ENCODE measurements at places on chromosomes 7 and 10.
A peak's percentile ranks its signal among the peaks of the same experiment; 100 is the strongest.

DNA sequence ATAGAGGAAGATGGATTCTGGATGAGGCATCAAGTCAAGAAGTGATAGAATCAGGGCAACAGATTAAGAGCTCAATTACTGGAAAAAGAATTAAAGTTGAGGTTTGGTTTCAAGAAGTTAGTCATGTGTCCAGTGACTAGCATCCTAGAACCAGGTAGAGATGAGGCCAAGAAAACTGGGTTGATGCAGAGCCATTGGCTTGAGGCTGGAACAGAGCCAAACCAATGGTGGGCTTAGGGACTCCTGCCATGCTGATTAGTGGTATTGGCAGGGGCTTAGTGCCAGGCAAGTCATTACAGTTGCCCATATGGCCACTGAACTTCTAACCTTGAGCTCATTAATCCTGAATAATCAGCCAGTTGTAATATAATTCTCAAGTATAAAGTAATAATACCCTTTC lies 18.5 kb downstream of the ZNF277 start:
- no peak for DNase-seq

GRCh38 chr10:45433716-45434469 lies 59.9 kb downstream of the ALOX5 start:
- DNase-seq: no peak

DNA sequence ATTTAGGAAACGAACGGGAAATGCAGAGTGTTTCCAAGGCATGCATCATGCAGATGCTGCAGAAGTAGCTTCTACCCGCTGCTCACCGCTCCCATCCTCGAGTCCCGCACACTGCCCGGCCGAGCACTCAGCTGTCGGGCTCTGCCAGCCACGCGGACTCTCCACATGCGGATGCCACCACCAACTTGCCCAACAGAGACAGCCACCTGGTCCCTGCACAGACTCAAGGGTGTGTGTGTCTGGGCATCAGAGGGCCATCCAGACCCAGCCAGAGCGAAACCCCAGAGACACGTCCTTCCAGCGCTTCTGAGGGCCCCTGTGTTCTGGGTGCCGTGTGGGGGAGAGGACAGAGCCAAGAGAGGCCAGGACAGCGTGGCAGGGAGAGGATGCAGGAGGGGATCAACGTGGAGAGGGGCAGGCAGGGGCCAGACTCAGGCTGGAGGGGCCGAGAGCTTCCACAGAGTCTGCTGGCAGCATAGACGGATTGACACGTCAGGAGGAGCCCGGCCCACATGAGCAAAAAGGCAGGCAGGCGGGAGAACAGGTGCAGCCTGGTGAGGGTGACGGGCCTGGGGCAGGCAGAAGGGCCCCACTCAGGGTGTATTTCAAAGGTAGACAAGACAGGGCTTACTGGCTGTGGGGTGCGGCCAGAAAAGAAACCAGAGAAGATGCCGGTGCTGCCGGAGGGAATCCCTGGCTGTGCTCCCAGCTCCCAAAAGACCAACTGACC lies 18.3 kb downstream of the GPER1 start:
- DNase-seq: peak; percentile 60

DNA sequence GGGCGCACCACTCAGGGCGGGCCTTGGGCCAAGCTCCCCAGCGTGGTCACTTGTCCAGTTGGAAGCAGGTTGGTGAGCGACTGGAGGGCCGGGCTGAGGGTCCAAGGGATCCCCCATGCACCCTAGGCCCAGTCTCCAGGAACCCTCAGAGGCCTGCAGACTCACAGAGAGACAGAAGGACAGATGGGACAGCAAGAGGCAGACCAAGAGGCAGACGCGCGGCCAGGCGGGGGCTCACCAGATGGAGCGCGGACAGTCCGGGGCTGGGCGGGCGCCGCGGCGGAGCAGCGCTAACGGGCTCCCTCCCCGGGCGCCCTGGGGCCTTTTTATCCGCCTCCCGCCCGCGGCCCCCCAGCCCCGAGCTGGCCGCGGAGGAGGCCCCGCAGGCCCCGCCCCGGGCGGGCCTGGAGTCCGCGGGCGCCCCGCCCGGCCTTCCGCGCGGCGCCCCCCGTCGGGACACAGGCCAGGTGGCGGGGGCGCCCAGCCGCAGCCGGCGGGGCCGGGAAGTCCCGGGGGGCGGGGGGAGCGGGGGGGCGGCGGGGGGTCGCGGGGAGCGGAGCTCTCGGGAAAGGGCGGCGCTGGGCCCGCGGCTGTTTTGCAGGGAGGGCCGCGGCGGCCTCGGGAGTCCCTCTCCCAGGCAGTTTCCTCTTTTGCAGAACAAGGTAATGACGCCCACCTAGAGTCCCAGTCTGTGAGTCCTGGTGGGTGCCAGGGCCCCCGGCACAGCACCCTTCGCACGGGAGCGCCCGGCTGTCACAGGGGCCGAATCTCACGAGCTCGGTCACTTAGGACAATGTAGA lies at the start of gene LOXL4:
LOXL4 (minus strand) TSS at position 301 of the 800 bp plus-strand sequence. CDS start 5,175 bp downstream, outside the sequence.
- peak; percentile 58 for DNase-seq

DNA sequence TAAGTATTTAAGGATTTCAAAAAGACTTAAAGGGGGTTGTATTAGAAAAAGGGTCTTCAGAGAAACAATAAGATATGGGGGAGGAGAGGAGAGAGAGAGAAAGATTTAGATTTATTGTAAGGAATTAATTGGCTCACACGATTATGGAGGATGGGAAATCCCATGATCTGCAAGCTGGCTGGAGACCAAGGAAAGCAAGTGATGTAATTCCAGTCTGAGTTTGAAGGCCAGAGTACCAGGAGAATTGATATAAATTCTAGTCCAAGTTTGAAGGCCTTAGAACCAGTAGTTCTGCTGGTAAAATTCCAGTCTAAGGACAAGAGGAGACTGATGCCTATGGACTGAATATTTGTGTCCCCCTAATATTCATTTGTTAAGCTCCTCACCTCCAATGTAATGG lies 20.6 kb upstream of the SLC13A1 start:
- no peak for DNase-seq

- DNase-seq: no peak
Measured at GRCh38 chr7:155348806-155349205, 51.1 kb downstream of the INSIG1 start.

DNA sequence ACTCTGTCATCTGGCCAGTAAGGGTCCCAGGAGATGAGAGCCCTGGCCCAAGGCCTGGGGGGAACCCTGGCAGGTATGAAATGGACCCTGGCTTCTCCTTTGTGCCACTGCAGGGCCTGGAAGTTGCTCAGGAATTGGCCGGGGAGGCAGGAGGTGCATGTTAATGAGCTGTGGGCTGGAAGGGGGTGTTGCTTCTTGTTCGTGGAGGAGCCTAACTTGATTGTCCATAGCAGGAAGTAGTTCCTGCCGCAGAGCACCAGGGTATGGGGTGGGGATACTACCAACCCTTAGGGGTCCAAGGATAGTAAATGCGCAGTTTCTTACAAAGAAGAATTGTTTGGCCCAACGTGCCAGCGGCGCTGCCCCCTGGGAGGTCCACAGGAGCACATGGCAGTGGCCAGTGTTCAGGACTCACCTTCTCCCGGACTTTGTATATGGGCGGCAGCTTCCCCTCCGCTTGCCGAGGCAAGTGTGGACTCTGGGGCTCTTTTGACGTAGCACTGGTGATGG lies 21.5 kb downstream of the TEX36 start:
- no peak for DNase-seq
